ENCODE measurements at places on chromosomes 6 and 20. TPM values are rescaled to one million over a fixed set of nuclear protein-coding genes. Genes with fewer than 3 reads are reported as not detected.

Gene UBD
- total RNA-seq = not detected

Gene RCAN2
- total RNA-seq = 0.09 TPM

Gene MCM9
- total RNA-seq = 13.0 TPM

Gene SLC22A3
- 0.20 TPM for total RNA-seq

Gene TCP11
- not detected for total RNA-seq

Gene GLP1R
- total RNA-seq = not detected

Gene MLIP
- total RNA-seq = 0.61 TPM

Gene CST4
- not detected for total RNA-seq

Gene XKR7
- total RNA-seq = not detected

Gene CGA
- not detected for total RNA-seq

Gene EEF1A2
- total RNA-seq = 9.9 TPM

Gene SLC12A5
- 0.75 TPM for total RNA-seq

Gene CTCFL
- total RNA-seq = not detected

Gene BPIFA3
- total RNA-seq = not detected

Gene TREM2
- total RNA-seq = 0.63 TPM

Gene SEL1L2
- not detected for total RNA-seq

Gene LY6G6F
- total RNA-seq = not detected

Gene CST2
- not detected for total RNA-seq

Gene GPR63
- total RNA-seq = 0.42 TPM

Gene ATP9A
- 7.3 TPM for total RNA-seq

Gene C20orf144
- total RNA-seq = 0.12 TPM

Gene AAR2
- 21.0 TPM for total RNA-seq

Gene C2
- total RNA-seq = not detected

Gene EDN3
- not detected for total RNA-seq

Gene SLC17A1
- not detected for total RNA-seq

Gene PSORS1C2
- total RNA-seq = not detected

Gene OXT
- not detected for total RNA-seq

Gene DLK2
- 30.2 TPM for total RNA-seq

Gene DLL1
- 1.4 TPM for total RNA-seq

Gene ARMH2
- total RNA-seq = not detected

Gene VIP
- not detected for total RNA-seq

Gene BTBD3
- 21.6 TPM for total RNA-seq

Gene CENPW
- total RNA-seq = 35.0 TPM

Gene GHRH
- not detected for total RNA-seq

Gene LY86
- total RNA-seq = not detected

Gene VNN1
- 5.4 TPM for total RNA-seq
